Gastrocnemius medialis (tissue), 4 donors: ENCODE measurements at places on chromosomes 6 and 20.

DNA sequence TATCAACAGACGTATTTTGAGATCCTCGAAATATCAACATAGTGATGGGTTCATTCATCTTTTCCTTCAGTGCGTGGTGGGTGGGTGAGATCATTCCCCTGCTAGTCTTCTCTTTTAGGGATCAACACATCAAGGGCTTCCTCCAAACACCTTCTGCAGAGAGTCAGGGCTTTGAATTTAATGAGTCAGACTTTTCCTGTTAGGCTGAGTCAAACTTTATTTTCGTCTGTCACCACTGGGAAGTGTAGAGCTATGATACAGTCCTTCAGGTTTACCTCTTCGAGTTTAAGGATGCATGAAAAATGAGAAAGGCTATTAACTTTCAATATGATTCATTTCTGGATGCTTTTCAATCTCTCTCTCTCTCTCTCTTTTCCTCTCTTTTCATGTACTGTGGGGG, 189.1 kb downstream of the BMP2 start:
- no peak for DNase-seq

GRCh38 chr6:5718231-5718947, 288.3 kb downstream of the NRN1 start:
- no peak for DNase-seq

GRCh38 chr20:42836339-42836738, 353.4 kb downstream of the PTPRT start:
- DNase-seq, result no peak

GRCh38 chr6:122740936-122741335, 38.6 kb upstream of the FABP7 start:
- no peak for DNase-seq

GRCh38 chr6:169738204-169738975, 13.0 kb downstream of the DYNLT2 start:
- DNase-seq, result peak; percentile 36

- no peak for DNase-seq
These were observed 12.9 kb downstream of the OR2A4 start for GRCh38 chr6:131688286-131688685.

DNA sequence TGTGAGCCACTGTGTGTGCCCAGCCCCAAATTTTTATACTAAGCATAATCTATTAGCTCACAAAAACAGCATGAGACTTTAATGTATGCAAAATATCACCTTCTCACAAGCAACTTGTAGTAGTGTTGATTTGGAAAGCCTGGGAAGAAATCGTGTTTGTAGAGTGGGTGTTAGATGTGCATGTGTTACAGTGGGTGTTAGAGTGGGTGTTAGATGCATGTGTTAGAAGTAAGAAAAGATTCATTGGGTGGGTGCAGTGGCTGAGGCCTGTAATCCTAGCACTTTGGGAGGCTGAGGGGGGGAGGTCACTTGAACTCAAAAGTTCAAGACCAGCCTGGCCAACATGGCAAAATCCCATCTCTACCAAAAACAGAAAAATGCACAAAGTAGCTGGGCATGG, 6.3 kb upstream of the SCAF8 start:
- DNase-seq, result no peak

DNA sequence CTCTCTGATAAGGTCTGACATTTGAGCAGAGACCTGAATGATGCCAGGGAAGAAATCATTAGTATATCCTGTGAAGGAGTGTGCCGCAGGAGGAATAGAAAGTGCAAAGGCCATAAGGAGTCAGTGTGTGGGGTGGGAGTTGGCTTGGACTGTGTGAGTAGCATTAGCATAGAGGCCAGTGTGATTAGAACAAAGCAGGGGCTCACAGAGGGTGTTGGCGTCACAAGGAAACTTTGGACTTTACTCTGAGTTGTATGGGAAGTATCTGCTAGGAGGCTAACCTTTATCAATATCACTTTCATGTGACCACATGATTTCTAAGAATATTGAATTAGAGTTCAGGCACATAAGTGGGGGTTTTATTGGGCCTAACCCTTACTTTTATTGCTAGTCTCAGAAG, 12.1 kb downstream of the TMEM200A start:
- DNase-seq, result no peak
